ENCODE measurements at places on chromosomes 7 and 10. TPM values are rescaled to one million over a fixed set of nuclear protein-coding genes. Genes with fewer than 3 reads are reported as not detected.

The NPFFR1 gene
- total RNA-seq, result not detected

The CXCL12 gene
- total RNA-seq, result 121 TPM

The EGR2 gene
- 4.8 TPM for total RNA-seq

The AGMO gene
- 0.40 TPM for total RNA-seq

The FAM180A gene
- total RNA-seq, result 25.1 TPM

GRCh38 chr10:127907411-127908105, 655 bp downstream of the PTPRE start:
- DNase-seq, result peak; percentile 82

DNA sequence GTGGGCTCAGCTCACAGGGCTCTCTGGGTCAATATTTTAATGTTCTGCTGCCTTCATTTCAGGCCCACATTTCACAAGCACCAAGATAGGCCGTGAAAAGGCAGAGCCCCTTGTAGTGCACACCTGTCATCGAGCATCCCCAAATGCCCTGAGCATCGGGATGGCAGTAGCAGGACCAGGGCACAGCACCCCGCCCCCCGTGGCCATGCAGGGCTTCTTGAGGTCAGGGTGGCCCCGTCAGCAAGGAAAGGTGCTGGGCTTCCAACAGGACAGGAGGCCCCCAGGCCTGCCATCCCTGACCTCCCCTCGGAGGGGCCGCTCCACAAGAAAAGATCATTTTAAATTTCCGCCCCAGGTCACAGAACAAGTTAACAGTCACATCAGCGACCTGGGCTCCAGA, 2.9 kb upstream of the CNPY1 start:
- DNase-seq, result no peak

DNA sequence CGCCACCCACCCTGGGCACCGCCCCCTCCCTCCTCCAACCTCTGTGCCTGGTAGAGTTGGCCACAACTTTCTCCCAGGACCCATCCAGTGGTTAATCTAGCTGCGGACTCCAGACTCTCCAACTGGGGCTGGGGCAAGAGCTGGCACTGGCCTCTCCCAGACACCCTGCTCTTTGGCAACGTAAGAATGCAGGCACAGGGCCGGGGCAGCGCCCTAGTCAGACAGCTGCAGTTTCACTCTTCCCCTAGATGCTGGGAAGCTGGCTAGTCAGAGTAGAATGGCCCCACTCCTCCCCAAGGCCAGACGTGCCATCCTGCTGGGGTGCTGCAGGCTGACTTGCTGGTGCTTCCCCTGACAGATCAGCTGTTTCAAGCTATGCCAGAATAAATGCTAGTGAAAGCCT, 22.1 kb downstream of the HSPA12A start:
- no peak for DNase-seq

GRCh38 chr7:117251687-117252086, 71.2 kb downstream of the WNT2 start:
- DNase-seq, result no peak

- no peak for DNase-seq
These were observed 26.8 kb upstream of the TM9SF3 start for GRCh38 chr10:96613576-96613975.

DNA sequence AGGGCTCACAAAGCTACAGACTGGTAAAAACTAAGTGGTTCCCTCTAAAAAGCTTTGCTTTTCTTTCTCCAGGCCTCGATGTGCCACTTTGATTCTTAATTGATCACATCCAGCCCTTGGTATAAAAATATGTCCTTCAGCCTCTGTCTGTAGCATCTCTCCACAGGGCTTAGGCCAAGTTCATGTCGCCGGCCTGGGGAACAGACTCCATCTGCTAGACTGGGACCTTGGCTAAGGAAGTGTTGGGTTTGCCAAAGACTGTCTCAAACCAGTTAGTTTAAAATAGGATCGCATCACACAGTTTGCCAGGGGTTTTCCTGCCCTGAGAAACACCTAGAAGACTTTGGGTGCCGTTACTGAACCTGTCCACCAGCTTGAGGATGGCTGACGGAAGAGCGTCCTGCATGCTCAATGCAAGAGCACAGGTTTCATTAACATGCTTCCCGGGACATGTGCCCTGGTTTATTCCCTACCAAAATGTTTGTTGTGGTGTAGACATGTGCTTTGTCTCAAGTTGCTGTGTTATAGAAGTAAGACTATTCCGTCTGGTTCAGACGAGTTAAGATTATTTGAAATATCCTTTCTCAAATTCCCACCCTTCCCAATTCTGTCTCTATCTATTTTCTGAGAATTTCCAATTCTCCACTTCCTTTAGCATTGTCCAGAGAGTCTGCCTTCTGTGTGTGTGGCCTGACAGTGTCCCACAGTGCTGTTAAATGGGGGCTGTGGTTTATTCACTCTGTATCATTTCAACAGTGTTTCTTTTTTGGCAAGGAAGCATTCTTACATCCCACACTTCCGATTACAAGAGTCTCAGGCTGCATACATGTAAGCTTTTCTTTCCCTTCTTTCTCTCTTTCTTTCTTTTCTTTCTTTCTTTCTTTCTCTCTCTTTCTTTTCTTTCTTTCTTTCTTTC, 334.7 kb downstream of the INHBA start:
- no peak for DNase-seq
